CD4-positive, alpha-beta memory T cell (primary cell): ENCODE measurements at places on chromosomes 12 and 14. TPM values are rescaled to one million over a fixed set of nuclear protein-coding genes. Genes with fewer than 3 reads are reported as not detected.

STAC3 gene
- 2.7 TPM for total RNA-seq

DNA sequence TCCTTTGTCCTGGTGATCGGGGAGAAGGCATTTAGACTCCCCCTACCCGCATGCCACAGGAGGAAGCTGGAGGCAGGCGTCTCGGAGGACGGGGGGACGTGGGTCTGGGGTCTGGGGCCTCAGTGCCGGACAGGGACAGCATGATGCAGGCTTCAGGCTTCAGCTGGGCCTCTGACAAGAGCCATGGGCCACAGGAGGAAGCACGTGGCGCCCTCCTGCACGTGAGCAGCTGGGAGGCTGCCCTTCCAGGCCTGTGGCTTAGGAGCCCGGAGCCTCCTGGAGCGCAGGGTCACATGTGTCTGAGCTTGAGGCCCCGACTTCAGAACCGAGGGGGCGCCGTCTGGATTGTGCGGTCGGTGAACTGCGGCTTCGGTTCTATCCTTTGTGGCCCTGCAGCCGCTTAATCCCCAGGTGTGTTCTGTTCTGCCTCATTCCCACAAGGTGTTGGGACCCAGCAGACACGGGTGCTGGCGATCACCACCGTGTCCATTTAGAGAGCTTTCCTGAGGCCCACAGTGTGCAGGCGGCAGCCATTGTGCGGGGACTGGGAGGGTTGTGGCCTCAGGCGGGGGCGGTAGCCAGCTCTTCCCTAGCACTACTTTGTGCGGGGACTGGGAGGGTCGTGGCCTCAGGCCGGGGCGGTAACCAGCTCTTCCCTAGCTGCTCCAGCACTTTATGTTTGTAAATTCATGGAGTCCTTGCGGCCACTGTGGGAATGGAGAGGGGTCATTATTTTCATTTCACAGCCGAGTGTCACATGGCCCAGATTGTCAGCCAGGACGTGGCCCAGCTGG lies 150.2 kb downstream of the ADGRD1 start:
- no peak overlapping the region for H3K27ac ChIP-seq
- DNase-seq: no peak
- no peaks in the 10 kb centered on the region for H3K27me3 ChIP-seq
- H3K4me3 ChIP-seq: no peak overlapping the region

DNA sequence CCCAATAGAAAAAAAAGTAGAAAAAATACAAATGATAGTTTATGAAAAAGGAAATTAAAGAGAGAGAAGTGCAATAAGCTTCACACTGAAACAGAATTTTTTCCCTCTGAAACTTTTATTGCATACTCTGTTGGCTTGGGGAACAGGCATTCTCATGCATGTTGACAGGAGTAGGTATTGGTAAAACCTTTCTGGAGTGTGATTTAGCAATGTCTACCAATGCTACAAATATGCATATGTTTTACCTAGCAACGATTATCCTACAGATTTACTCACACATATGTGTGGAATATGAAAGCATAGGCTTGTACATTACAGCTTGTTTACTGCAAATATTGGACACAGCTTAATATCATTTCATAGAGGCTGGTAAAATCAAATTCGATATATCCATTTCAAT lies 125.7 kb upstream of the MYF6 start:
- H3K27me3 ChIP-seq: no peaks in the 10 kb centered on the region
- no peak for DNase-seq
- H3K36me3 ChIP-seq: no peaks in the 10 kb centered on the region
- H3K27ac ChIP-seq: no peak overlapping the region
- no peak overlapping the region for H3K4me3 ChIP-seq
- H3K4me1 ChIP-seq: no peaks in the 10 kb centered on the region

DNA sequence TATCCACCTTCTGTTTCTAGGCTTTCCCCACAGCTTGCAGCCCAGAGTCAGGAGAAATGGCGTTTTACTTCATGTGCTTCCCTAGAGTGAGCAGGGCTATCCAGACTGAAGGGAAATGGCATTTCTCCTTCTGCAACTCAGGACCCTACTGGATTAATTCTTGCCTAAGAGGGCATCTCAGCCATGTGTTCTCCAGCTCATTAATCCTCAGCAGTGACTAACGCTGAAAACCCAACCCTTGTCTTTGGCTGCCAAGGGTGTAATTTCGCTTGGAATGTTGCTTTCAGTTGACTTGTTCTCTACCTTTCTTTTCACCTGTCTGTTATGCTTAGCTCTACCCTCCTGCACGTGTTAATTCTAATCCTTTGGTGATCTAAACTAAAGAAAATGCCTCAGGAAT lies 21.0 kb upstream of the EMP1 start:
- H3K4me1 ChIP-seq: peaks cover 23% of the 10 kb centered on the region
- H3K4me3 ChIP-seq: no peak overlapping the region
- no peak overlapping the region for H3K27ac ChIP-seq
- no peaks in the 10 kb centered on the region for H3K36me3 ChIP-seq

NFE2 gene
- not detected for total RNA-seq

GRCh38 chr12:108240027-108240785 lies 98.9 kb downstream of the CMKLR1 start:
- no peaks in the 10 kb centered on the region for H3K36me3 ChIP-seq
- no peaks in the 10 kb centered on the region for H3K4me1 ChIP-seq
- no peak overlapping the region for H3K27ac ChIP-seq
- DNase-seq: no peak
- H3K4me3 ChIP-seq: no peak overlapping the region

CLEC1B gene
- not detected for total RNA-seq

KRT77 gene
- total RNA-seq: not detected

- no peak for DNase-seq
- no peak overlapping the region for H3K27ac ChIP-seq
- H3K27me3 ChIP-seq: no peaks in the 10 kb centered on the region
- H3K4me1 ChIP-seq: no peaks in the 10 kb centered on the region
- no peak overlapping the region for H3K4me3 ChIP-seq
Measured at GRCh38 chr12:70936203-70936813, 15.8 kb upstream of the PTPRR start.

FAIM2 gene
- total RNA-seq: 0.17 TPM

DNA sequence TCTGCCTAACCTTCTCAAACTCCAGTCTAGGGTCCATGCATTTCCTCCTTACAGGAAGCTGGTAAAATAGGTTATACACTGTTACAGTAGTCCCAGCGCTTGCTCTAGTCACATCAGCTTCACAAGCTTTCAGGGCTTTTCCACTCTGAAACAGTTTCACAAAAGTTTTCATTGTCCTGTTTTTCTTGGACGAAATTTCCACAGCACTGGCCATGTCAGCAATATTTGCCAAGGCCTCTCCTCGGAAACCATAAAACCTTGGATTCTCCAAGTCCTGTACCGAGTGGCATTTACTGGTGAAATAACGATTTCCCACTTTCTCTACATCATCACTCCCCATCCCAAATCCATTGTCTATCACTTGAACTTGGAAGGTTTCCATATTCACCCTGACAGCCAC lies 2.1 kb downstream of the MLH3 start:
- no peak overlapping the region for H3K27ac ChIP-seq
- DNase-seq: no peak
- H3K4me3 ChIP-seq: no peak overlapping the region
- H3K27me3 ChIP-seq: no peaks in the 10 kb centered on the region
- no peaks in the 10 kb centered on the region for H3K36me3 ChIP-seq
- peaks cover 29% of the 10 kb centered on the region for H3K4me1 ChIP-seq

GRCh38 chr14:26525085-26525484 lies 72.7 kb downstream of the NOVA1 start:
- no peaks in the 10 kb centered on the region for H3K4me1 ChIP-seq
- no peak for DNase-seq
- H3K4me3 ChIP-seq: no peak overlapping the region
- no peaks in the 10 kb centered on the region for H3K27me3 ChIP-seq
- no peak overlapping the region for H3K27ac ChIP-seq
- no peaks in the 10 kb centered on the region for H3K36me3 ChIP-seq
